ENCODE measurements at places on chromosomes 2 and 18.

- no peak for DNase-seq
Observed at GRCh38 chr2:239110595-239111048, 262.7 kb downstream of the TWIST2 start.

GRCh38 chr2:96839293-96839874 lies 4.4 kb downstream of the ANKRD23 start:
- no peak for DNase-seq

GRCh38 chr2:218785103-218785502 lies 3.2 kb downstream of the CYP27A1 start:
- DNase-seq: no peak

- DNase-seq: no peak
Observed at GRCh38 chr18:1480309-1480708, 575.6 kb downstream of the ADCYAP1 start.

DNA sequence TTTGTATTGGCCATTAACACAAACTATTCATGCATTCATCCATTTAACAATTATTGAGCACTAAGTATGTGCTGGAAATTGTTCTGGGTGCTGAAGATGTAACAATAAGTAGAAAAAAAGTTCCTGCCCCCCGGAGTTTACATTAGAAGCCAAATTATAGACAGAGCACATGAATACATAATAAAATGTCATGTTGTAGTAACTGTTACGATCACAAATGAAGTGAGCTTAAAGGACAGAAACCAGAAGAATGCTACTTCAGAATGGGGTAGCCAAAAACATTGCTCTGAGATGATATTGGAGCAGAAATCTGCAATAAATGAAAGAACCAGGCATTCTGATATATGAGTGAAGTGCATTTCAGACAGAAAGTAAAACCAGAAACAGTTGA lies 256.0 kb upstream of the SETBP1 start:
- DNase-seq: no peak

DNA sequence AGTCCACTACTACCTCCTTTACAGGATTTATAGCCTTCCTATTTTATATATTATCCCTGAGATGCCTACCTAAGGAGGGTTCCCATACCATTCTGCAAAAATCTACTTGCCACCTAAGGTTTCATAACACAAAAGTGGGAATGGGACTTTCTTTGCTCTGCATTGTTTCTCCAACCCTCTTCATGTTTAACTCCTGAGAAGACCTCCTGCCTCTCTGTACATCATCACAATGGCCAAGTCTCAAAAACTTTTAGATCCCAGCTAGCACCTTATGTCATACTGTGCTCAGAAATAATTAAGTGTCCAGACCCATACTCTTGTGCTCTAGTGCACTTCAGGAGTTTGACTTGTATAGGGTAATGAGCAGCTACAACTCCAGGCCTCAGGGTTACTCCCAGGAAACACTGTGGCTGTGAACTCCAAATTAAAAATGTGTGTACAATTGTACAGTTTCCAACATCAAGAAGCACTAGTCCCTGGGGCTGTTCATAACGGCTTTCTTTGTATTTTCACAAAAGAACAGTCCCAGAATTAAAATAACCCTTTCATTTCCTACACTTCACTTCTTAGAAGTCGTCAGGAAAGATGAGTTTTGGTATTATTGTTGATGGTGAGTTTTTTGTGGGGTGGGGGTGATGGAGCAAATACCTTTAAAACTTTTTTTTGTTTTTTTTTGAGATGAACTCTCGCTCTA lies 39.4 kb downstream of the METAP1D start:
- no peak for DNase-seq

DNA sequence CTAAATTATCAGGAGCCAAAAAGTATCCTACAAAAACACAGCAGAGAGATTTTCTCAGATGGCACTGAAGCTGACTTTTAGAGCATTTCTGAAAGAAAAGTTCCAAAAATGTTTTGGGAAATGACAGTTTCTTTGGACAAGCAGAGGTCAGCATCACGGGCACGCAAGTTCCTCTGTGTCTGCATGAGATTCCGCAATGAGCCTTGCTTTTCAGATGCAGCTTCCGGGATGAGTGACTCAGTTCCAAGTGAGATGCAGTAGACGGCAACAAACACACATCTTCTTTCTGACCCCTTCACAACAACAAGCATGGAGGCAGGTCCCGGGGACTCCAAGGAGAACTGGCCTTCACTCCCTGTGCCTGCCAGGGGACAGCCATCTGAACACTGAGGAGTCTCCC lies 76.6 kb downstream of the EIPR1 start:
- DNase-seq: no peak

DNA sequence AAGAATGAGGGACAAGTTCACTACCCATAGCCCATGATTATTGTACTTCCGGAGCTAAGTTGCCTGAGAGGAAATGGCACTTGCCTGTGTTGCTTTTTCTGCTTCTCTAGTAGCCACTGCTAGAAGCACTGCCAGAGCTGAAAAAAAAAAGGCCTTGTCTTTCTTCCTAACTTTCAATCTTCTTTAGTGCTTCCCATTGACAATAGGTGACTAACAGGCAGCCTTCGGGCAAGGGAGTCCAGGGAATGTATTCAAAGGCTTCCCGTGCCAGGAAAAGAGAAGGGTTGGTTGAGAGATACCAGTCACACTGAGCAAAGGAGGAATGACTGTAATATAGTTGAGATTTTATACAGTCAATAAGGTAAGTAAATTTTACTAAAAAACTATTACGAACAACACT lies 242.0 kb downstream of the CALCRL start:
- DNase-seq: no peak

DNA sequence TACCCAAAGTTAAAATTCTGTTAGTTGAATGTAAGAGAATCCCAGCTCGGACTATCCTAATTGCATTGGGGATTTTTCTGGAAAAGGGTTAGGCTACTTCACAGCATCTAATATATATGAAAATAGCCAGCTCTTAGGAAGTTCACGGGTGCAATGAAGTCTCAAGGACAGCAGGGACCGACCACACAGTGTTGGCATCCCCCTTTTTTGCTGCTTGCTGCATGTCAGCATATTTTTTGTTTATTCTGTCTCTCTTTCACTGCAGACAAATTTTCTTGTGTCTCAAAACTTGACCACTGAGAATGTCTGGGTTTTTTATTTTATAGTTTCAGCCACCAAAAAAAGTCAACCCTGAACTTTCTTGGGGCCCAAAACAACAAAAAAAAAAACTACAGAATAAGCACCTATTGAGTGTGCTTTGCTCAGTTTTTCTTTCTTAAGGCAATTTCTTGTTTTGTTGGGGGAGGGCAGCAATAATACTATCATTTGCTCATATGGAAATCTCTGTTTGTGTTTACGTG lies 535.6 kb downstream of the CNTNAP5 start:
- DNase-seq: no peak

GRCh38 chr2:21415234-21415633 lies 291.5 kb downstream of the TDRD15 start:
- no peak for DNase-seq

- DNase-seq: no peak
Observed at GRCh38 chr2:168445960-168446359, 10.1 kb upstream of the CERS6 start.

DNA sequence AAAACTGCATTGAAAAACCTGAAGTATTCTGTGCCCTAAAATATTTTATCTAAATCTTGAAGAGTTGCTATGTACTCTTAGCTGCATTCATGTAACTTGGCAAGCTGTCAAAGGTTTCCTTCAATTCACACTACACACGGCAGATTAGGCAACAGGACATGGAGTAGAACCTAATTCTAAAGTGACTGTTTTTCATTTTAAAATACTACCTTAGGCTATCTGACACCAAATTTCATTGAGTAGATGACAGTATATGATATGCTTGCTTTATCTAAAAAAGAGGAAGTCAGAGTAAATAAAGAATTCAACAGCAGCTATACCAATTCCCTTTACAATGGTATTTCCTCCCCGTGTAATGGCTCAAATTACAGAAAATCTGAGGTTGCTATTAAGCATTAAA lies 45.4 kb downstream of the EXOC6B start:
- DNase-seq: no peak

GRCh38 chr2:179429060-179429471 lies 164.4 kb upstream of the SESTD1 start:
- DNase-seq: no peak

- DNase-seq: no peak
Observed at GRCh38 chr2:67965246-67965645, 97.6 kb downstream of the C1D start.

GRCh38 chr18:25057491-25058050 lies 294.4 kb downstream of the ZNF521 start:
- DNase-seq: no peak

DNA sequence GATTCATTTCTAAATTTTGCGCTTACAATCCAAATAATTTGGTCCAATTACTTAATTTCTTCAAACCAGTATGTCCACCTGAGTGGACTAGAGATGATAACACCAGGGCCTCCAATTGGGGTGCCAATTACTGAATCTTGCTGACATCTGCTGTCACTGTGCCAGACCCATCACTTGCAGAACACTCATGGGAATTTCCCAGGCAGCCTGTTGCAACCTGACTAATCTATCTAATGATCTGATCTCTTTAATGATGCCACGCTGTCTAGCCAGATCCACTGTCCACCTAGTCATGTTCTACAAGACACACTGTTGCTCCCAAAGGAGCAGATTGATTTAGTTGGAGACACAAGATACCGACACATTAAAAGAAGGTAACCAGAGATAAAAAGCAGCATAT lies 11.8 kb upstream of the LRP1B start:
- DNase-seq: no peak

GRCh38 chr2:9543557-9543956 lies 12.1 kb downstream of the ADAM17 start:
- DNase-seq: no peak

DNA sequence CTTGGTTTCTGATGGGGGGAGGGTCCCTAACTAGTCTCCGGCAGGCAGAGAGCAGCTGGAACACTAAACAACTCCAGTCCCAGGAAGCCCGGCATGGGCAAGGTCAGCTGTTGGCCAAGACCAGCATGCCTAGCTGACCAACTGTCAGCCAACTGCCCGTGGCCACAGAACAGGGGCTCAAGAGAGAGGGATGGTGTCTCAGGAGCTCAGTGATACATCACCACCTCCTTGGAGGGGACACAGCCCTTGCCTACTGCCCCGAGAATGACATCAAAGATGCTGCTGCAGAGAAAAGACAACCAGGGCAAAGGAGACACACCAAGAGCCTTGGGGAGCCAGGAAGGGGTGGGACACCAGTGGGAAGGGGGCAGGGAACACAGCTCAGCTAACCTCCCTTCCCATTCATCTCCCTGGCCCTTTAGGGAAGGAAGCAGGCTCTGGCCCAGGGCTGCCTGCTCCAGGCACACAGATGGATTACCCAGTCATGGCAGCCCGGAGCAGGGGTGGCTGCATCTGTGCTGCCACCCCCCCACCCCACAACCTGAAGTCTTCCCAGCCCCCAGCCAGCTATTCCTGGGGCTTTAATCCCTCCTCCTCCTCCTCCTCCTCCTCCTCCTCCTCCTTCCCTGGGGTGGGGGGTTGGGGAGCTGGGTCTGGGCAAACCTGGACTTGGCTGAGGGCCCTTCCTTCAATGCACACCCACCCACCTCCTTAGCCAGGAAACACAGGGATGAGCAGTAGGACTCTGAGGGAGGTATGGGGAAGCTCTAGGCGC lies 1.9 kb downstream of the BIN1 start:
- DNase-seq: no peak

DNA sequence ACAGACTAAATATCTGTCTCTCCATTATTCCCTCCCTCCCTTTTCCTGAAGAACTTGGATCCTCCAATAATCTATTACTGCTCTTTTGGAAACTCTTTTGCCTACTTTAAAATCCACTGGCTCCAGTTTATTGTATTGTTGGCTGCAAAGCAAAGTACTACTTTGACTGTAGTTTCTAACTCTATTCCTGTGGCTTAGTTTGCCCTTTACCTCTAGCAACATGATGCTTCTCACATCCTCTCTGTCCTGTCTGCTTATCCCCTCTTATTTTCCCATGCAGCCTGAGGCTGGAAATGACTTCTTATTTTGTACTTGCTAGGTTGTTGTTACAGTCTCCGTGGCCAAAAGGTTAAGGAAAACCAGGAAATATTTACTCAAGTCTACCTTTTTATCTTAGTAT lies 26.8 kb downstream of the PDK1 start:
- no peak for DNase-seq

DNA sequence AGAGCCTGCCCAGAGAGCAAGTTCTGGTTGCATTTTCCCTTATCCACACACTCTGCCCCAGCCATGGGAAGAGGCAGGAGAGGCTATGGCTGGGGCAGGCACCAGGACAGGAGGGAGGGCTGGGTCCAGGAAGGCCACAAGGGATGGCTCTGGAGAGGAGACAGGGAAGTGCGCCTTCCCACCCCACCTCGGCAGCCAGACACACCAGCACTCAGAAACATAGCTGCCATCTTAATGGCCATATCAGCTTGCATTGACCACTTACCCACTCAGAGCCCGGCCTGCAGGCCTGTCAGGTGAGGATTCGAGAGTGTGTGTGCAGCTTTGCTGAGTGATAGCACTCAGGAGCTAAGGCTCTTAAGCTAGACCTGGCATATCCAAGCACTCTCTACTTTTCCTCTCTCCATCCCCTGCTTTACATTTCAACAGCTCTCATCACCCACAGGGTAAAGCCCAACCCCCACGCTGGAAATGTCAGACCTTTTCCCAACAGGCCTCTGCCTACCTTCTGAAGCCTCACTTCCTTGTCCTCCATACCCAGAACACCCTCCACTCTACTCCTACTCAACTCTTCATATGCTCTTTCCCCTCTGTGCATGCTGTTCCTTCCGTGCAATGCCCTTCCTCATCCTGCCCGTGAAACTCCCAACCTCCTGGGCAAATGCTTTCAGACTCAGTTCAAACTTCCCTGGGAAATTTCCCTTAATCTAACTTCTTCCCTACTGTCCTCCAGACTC lies 147.9 kb downstream of the TNS1 start:
- peak; percentile 27 for DNase-seq

- no peak for DNase-seq
Observed at GRCh38 chr2:28511871-28512606, 16.2 kb downstream of the PLB1 start.

DNA sequence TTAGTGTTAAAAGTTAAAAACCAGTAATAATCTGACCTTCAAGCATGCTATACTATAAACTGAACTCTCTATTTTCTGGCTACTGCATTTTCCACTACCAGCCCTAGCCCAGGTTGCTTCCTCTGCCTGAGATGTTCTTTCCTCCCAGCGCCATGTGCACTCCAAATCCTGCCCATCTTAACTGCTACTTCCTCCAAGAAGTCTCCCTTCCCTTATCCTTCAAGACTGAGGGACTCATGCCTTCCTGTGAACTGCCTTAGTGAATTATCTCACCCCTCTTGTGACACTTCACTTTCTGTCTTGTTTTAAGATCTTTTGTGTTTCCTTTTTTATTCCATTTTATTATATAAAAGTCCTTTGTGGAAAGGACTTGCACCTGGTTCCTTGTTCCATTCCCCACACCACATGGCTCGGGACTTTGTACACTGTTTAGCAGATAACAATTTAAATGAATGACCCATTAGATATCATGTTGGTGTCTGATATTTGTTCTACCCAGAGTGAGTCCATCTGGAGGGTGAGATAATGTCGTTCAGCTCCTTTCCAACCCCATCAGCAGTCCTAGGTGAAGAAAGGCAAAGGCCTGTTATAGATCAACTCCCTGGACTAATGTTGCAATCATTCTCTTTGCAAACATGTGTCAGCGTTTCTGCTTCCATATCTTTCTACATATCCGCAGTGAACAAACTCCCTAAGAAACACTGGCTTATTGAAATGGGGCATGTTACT lies 20.9 kb upstream of the AGFG1 start:
- no peak for DNase-seq

GRCh38 chr2:236552212-236552542 lies 17.4 kb upstream of the ACKR3 start:
- DNase-seq: no peak

Measured in DMS79 (cell line).